ENCODE measurements at places on chromosomes 12 and 14. TPM values are rescaled to one million over a fixed set of nuclear protein-coding genes. Genes with fewer than 3 reads are reported as not detected.

PZP gene
- total RNA-seq, result 0.88 TPM

DBX2 gene
- not detected for total RNA-seq

ALX1 gene
- 3.4 TPM for total RNA-seq

BCL11B gene
- total RNA-seq, result 0.07 TPM

GPR65 gene
- total RNA-seq, result 0.07 TPM

BHLHE41 gene
- total RNA-seq, result 0.24 TPM

DNA sequence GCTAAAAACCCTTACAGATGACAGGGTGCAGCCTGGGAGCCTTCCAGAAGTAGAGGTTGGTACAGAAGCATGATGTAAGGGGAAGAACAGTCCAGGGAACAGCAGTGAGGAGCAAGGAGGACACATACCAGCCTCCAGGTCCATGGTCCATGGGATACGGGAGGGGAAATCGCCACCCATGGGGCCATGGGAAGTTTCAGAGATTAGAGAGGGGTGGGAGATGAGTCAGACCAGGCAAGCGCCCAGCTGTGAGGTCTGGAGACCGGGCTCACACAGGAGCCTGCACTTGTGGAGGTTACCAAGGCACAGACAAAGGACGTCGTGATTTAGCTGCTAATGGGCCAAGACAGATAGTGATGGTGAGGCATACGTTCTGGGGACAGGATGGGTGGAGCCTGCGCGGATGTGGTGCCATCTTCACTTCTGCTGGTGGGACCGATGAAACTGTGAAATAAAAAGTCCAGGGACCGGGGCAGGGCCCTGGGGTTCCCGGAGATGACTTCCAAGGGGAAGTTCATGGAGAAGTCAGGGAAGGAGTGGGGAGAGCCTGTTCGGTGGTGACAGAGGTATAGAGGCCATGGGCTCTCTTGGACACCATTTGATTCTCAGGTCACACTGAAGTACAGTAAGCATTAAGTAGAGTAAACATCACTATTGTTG, 17.7 kb upstream of the LRP1-AS start:
- no peak for DNase-seq

DNA sequence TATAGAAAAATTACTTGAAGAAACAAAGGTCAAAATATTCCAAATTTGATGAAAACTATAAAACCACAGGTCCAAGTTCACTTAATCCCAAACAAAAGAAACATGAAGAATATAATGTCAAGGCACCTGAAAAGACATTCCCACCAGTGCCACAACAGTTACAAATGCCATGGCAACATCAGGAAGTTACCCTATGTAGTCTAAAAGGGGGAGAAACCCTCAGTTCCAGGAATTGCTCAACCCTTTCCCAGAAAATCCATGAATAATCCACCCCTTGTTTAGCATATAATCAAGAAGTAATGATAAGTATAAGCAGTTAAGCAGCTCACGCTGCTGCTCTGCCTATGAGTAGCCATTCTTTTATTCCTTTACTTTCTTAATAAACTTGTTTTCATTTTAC, 3.8 kb upstream of the ACTR10 start:
- DNase-seq, result no peak

DNA sequence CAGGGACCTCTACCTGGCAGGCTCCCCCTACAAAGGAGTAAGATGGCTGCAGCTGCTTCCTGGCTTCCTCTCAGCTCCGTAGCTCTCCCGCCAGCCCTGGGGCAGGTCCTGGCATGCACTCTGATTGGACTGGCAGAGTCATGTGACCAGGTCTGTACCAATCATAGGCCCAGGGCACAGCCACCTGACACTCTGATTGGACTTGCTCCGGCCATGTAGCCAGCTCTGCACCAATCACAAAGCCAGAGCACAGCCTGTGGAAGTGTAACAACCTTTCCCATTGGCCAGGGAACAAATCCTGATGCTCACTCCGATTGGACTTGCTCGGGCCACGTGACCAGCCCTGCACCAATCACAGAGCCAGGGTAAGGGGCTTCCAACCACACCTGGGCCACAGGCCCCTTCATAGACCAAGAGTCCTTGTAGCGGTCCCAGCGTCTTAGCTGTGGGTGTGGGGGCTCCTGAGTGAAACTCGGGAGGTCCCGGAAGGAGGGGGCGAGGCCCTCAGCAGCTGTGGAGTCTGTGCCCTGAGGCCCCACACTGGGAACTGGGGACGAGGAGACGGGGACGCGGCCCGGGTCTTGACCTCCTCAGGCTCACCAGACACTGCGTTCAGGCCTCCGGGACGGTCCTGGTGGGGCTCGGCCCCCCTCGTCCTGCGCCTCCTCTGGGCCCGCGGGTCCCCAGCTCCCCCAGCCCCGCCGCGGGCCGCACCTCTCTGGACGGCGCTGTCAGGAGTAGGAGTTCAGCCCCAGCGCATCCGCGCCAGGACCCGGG, 210.6 kb downstream of the ADGRD1 start:
- DNase-seq, result no peak

DNA sequence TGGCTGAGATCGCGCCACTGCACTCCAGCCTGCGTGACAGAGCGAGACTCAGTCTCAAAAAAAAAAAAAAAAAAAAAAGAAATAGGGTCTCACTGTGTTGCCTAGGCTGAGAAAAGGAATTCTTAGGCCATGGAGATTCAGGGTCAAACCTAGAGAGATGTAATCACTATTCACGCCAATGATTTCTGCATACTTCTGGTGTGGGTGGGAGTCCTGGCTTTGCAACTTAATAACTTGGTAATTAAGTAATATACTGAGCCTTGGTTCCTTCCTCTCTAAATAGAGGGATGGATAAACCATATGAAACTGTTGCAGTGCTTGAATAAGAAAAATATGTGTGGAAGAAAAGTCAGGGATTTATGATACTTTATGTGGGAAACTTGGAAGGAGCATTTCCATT, 2.7 kb downstream of the ZNF410 start:
- DNase-seq, result no peak

DNA sequence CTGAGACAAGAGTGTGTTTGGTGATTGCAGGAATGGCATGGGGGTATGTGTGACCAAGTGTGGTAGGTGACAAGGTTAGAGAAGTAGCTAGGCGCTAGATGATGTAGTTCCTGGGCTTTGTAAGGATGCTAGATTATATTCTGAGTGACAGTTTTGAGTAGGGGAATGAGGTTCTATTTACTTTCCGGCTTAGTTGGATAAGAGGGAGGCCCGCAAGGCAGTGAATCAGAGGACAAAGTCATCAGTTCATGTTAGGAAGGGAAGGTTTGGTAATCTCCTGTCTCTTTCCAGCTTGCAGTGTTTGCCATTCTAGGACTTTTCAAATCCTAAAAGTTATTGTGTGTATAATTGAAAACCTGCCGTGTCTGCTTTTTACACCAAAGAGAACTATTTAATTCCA, 45.0 kb downstream of the CFAP54 start:
- DNase-seq, result peak; percentile 22

- no peak for DNase-seq
Measured at GRCh38 chr14:95524706-95525512, 8.5 kb upstream of the SYNE3 start.

- DNase-seq, result peak; percentile 66
Measured at GRCh38 chr12:11824736-11825135, 175.3 kb downstream of the ETV6 start.

Measured in endothelial cell of umbilical vein (primary cell).